ENCODE measurements at places on chromosomes 2 and 18.

- H3K27me3 ChIP-seq = no peaks in the 10 kb centered on the region
- H3K36me3 ChIP-seq = no peaks in the 10 kb centered on the region
- H3K4me1 ChIP-seq = no peaks in the 10 kb centered on the region
- H3K27ac ChIP-seq = no peak overlapping the region
- no peak overlapping the region for H3K4me3 ChIP-seq
- no peak for DNase-seq
Observed at GRCh38 chr2:199870581-199870980, 19.6 kb upstream of the FTCDNL1 start.

DNA sequence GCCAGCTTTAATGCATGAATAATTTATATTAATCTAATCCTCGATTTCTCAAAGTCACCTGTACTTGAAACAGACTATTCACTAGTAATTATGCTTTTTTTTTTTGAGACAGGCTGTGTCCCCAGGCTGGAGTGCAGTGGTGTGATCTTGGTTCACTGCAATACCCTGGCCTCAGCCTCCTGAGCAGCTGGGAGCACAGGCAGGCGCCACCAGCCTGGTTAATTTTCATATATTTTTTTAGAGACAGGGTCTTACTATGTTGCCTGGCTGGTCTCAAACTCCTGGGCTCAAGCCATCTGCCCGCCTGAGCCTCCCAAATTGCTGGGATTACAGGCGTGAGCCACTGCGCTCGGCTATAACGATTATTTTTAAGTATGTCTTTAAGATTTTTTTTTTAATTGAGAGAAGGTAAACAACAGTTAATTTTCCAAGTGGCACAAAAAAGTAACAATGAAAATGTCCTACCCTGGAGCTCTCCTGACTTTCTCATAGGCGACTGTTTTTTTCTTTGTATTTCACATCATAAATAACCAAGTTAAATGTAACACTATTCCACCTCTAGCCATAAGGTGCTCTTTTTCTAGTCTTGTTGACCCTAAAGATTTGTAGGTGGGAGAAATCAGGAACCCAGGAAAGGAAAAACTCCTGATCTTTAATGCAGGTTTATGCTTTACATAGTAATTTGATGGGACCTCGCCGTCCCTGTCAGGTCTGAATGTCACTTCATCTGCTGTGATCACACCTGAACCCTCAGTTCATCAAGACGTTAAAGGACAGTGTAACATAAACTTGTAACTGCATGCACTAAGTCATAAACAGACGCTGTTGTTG lies 1.3 kb upstream of the ANKRD12 start:
- peak overlapping the region; percentile 95 for H3K27ac ChIP-seq
- H3K27me3 ChIP-seq = no peaks in the 10 kb centered on the region
- peaks cover 41% of the 10 kb centered on the region for H3K36me3 ChIP-seq
- peaks cover 30% of the 10 kb centered on the region for H3K4me1 ChIP-seq
- peak overlapping the region; percentile 82 for H3K4me3 ChIP-seq

DNA sequence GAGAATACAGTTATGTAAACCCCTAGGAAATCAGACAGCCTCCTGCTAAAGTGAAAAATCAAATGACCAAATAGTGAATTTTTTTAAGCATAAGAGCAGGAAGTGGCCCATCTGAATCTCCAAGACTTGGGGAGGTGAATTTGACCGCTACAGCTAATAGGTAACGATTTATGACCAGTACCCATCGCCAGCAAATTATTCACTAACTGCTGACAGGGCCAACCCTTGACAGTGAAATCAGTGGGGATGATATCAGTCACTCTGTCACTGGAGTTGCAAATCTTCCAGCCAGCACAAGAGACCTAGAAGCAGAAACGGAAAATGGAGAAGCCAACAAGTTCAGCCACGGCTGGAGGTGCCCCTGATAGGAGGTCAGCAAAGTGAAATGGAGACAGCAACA lies 164.3 kb upstream of the PIK3C3 start:
- H3K4me3 ChIP-seq = no peak overlapping the region
- no peaks in the 10 kb centered on the region for H3K27me3 ChIP-seq
- no peak for DNase-seq
- no peaks in the 10 kb centered on the region for H3K4me1 ChIP-seq

- H3K4me3 ChIP-seq = no peak overlapping the region
- no peaks in the 10 kb centered on the region for H3K4me1 ChIP-seq
- H3K27ac ChIP-seq = no peak overlapping the region
- H3K27me3 ChIP-seq = no peaks in the 10 kb centered on the region
- no peak for DNase-seq
Observed at GRCh38 chr2:137670111-137670510, 294.2 kb upstream of the HNMT start.

DNA sequence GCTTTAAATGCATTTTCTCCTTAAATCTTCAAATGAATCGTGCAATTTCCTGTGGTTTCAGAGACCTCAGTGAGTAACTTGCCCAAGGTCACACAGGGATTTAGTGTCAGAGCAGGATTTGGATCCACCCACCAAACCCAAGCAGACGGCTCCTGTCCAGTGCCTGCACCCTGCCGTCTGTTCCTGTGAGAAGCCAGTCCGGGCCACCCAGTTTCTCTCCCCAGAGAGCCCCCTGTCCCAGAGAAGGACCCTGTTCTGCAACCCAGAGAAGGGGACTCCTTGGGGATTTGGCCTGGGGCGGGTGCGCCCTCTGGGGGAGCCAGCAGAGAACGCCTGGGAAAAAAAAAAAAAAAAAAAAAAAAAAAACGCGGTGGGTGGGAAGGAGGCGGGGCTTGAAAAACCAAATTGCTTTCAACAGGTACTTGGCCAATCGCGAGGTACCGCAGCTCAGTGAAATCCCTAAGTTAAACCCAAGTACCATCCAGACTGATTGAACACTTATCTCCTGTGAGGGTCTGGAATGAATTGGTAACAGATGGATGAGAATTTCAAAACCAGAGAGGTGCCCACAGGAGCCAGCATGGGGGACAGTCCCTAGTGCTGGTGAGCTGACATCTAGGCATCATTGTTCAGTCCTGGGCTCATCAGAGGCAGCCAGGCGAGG lies 30.9 kb upstream of the REEP1 start:
- H3K4me1 ChIP-seq = peaks cover 17% of the 10 kb centered on the region
- no peak for DNase-seq
- H3K4me3 ChIP-seq = no peak overlapping the region
- no peaks in the 10 kb centered on the region for H3K36me3 ChIP-seq
- no peak overlapping the region for H3K27ac ChIP-seq

GRCh38 chr2:86357392-86357963 lies 20.1 kb upstream of the REEP1 start:
- H3K36me3 ChIP-seq = no peaks in the 10 kb centered on the region
- DNase-seq = no peak
- peaks cover 3% of the 10 kb centered on the region for H3K27me3 ChIP-seq
- no peak overlapping the region for H3K4me3 ChIP-seq
- H3K27ac ChIP-seq = no peak overlapping the region

GRCh38 chr2:144320491-144320890 lies 199.4 kb downstream of the ZEB2 start:
- no peaks in the 10 kb centered on the region for H3K27me3 ChIP-seq
- peaks cover 5% of the 10 kb centered on the region for H3K4me1 ChIP-seq
- no peaks in the 10 kb centered on the region for H3K36me3 ChIP-seq
- no peak overlapping the region for H3K4me3 ChIP-seq

DNA sequence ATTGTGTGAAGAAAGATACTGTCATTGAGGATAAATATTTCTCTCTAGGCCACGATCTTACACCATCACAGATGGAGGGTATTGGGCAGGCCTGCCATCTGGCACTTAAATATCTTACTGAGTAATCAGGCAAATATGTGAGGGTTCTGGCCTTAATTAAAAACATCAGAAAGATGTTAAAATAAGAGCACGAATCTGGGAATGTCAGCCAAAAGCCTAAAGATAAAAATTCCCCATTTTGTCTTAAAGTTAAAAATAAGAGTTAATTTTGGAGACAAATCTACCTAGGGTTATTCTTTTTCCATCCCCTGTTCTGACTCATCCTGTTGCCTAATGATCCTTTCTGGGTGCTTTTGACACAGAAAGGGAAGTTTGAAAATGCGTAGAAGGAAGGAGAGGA lies 121.0 kb downstream of the SUCLG1 start:
- H3K36me3 ChIP-seq = no peaks in the 10 kb centered on the region
- H3K4me3 ChIP-seq = no peak overlapping the region
- H3K27me3 ChIP-seq = no peaks in the 10 kb centered on the region

- no peak overlapping the region for H3K27ac ChIP-seq
- no peaks in the 10 kb centered on the region for H3K4me1 ChIP-seq
- no peaks in the 10 kb centered on the region for H3K36me3 ChIP-seq
- DNase-seq = no peak
- H3K27me3 ChIP-seq = no peaks in the 10 kb centered on the region
Observed at GRCh38 chr2:104290566-104290891, 563.4 kb upstream of the POU3F3 start.

DNA sequence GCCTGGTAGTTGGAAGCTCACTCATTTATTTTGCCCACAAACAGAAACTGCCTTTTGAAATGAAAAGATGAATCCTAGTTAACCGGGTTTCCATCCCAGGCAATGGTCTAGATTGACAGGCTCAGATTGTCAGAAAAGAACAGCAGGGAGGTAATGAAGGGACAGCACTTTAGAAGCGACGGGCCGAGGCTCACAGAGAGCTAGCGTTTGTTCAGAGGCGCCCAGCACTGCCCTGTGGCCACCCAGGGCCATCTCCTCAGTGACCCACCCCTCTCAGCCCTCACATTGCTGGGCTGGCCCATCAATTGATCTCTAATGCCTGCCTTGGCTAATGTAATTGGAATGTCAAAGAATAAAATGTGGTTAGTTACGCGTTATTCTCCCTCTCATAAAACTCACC lies 304.8 kb downstream of the CDCA7 start:
- no peaks in the 10 kb centered on the region for H3K27me3 ChIP-seq
- H3K4me1 ChIP-seq = no peaks in the 10 kb centered on the region
- H3K4me3 ChIP-seq = no peak overlapping the region
- no peak for DNase-seq

GRCh38 chr2:121663434-121663833 lies 14.2 kb upstream of the CLASP1 start:
- H3K36me3 ChIP-seq = no peaks in the 10 kb centered on the region
- no peak for DNase-seq
- no peak overlapping the region for H3K27ac ChIP-seq
- H3K4me1 ChIP-seq = peaks cover 52% of the 10 kb centered on the region
- H3K4me3 ChIP-seq = no peak overlapping the region

GRCh38 chr2:136281281-136282114 lies 163.5 kb upstream of the CXCR4 start:
- H3K36me3 ChIP-seq = no peaks in the 10 kb centered on the region
- no peak for DNase-seq
- no peak overlapping the region for H3K27ac ChIP-seq

- peak overlapping the region; percentile 81 for H3K4me3 ChIP-seq
- H3K27me3 ChIP-seq = peaks cover 84% of the 10 kb centered on the region
- peak overlapping the region; percentile 82 for H3K27ac ChIP-seq
- H3K4me1 ChIP-seq = peaks cover 13% of the 10 kb centered on the region
- H3K36me3 ChIP-seq = no peaks in the 10 kb centered on the region
- DNase-seq = no peak
Observed at GRCh38 chr2:221571551-221572218, 419 bp downstream of the EPHA4 start.

DNA sequence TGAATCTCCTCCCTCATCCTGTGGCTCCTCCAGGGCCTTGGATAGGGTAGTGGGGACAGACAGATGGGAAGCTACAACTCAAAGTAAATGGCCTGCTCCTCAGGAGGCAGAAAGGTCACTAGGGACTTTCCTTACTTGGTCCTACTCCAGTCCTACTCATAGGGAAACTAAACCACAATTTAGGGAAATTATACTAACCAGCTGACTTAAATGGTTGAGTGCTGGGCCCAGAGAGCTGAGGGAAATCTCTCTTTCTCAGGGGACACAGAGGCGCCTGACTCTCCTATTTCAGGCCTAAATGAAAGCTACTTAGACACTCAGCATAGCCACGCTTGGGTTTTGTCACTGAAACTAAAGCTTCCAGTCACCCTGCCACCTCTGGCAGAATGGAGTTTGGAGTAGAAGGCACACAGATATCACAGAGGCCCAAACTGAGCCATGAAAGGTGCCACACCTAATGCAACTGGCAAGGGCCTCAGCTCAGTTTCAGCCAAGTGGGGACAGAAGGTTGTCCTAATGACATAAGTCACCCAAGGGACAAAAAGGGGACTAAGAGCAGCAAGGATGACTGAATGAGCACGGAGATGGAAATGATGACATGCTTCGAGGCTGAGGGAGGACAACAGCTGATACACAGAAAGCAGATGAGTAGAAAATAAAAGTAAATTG lies 24.0 kb downstream of the CERKL start:
- H3K4me3 ChIP-seq = no peak overlapping the region
- no peaks in the 10 kb centered on the region for H3K27me3 ChIP-seq
- no peaks in the 10 kb centered on the region for H3K4me1 ChIP-seq
- no peak for DNase-seq

DNA sequence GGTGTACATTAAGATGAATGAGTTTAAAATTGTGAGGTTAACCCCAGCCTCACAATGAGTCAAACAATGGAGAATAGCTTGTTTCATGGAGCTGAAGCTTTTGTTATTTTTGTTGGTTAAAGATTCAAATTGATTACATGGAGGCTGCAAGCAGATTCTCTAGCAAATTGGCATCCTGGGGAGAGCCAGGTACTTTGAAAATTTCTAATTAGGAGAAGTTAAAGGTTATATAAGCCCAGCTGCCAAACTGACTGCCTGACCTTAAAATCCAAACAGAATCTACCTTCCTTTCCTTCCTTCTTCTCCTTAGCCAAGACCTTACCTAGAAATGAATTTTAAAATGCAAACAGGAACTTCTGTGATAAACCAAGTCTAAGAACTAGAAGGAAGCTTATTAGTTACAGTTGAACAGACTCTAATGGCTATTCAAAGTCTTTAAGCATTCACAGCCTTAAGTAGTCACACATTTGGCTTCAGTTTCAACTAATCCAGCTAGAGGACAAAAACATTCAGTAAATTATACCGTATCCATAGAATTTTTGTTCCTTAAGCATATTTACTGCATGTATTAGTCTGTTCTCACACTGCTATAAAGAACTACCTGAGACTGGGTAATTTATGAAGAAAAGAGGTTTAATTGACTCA lies 31.5 kb upstream of the PGAP1 start:
- DNase-seq = no peak
- H3K4me3 ChIP-seq = no peak overlapping the region
- H3K4me1 ChIP-seq = peaks cover 5% of the 10 kb centered on the region
- H3K27ac ChIP-seq = no peak overlapping the region

DNA sequence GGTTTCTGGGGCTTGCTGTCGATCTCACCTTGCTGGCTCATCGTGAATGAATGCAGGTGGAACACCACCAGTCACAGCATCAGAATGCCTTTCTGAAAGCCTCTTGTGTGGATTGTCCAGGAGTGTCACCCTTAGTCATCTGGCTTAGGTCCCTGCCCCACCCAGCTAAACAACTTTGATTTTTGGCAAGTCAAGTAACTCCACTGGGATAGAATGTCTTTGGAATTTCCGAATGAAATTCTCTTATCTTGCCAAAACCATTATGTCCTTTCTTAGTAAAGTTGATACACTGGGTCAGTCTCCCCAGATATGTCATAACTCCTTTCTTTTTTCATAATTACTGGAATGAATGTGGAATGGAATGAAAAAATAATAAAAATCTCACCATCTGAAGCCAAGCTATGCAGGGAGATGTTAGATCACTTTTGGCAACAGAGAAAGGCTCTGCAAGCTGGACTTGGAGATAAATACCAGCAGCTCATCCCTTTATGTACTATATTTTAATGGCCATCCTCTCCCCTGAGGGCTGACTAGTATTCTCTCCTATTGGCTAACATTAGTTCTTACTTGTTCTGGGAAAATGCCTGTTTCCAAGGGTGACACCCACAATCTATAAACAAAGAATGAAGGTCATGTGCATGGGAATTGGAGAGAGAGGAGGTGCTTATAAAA lies 35.4 kb downstream of the INSIG2 start:
- peaks cover 9% of the 10 kb centered on the region for H3K4me1 ChIP-seq
- DNase-seq = no peak
- no peak overlapping the region for H3K4me3 ChIP-seq
- H3K27me3 ChIP-seq = no peaks in the 10 kb centered on the region

Data from esophagus squamous epithelium (tissue), 5 donors.